Activated T-helper 2 cell treated with anti-CD3 and anti-CD28 coated beads, Interferon-gamma antibody, Interleukin-2, Interleukin-4, amounts not matched to agents 10 μg/mL and 5 μg/mL and 100 μg/mL, durations not matched to agents 14 hours and 24 hours and 36 hours (primary cell): ENCODE measurements at places on chromosomes 5 and 9. TPM values are rescaled to one million over a fixed set of nuclear protein-coding genes. Genes with fewer than 3 reads are reported as not detected.

Gene PAEP
- not detected in 2 replicates for total RNA-seq

Gene S1PR3
- 7.1 and 7.5 TPM in 2 replicates for total RNA-seq

Gene IFNA2
- total RNA-seq = not detected in 2 replicates

Gene GABBR2
- not detected in 2 replicates for total RNA-seq

Gene HAVCR2
- 48.6 and 50.5 TPM in 2 replicates for total RNA-seq

Gene VLDLR
- 12.6 and 12.8 TPM in 2 replicates for total RNA-seq

Gene GMCL2
- total RNA-seq = not detected in 2 replicates

Gene CERCAM
- total RNA-seq = 8.2 and 9.3 TPM in 2 replicates

Gene CMYA5
- total RNA-seq = 0.11 and 0.44 TPM in 2 replicates

Gene RFESD
- 0.94 and 2.9 TPM in 2 replicates for total RNA-seq

Gene CDKN2B
- 0.62 and 0.69 TPM in 2 replicates for total RNA-seq

Gene TRIM14
- 37.7 and 41.5 TPM in 2 replicates for total RNA-seq

Gene SPATA31A3
- total RNA-seq = not detected in 2 replicates

Gene PCDHGB4
- total RNA-seq = 0.28 and 0.34 TPM in 2 replicates

Gene SNAPC4
- total RNA-seq = 22.7 and 22.9 TPM in 2 replicates

Gene PCDHA2
- total RNA-seq = not detected in 2 replicates

Gene PPIC
- not detected in 2 replicates for total RNA-seq

Gene PCDHGA9
- total RNA-seq = 0.23 and 0.32 TPM in 2 replicates
